Right lung (tissue), 10 donors: ENCODE measurements at places on chromosomes 3 and 15. TPM values are rescaled to one million over a fixed set of nuclear protein-coding genes. Genes with fewer than 3 reads are reported as not detected.

DNA sequence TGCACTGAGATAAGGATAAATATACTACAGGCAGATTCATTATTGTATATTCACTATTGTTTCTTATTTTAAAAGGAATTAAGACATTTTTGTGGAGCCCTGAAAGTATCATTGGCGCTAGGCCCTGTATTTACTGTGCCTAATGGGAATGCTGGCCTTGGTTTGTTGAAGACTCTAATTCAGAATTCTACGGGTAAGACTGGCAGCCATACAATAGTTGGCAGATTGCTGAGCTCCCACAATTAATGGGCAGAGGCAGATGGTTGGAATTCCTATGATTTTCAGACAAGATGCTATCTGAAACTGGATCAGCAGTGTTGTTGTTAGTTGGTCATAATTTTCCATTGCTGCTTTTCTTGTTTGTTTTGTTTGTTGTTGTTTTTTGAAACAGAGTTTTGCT lies 14.7 kb downstream of the PGBD4 start:
- DNase-seq, result no peak

DNA sequence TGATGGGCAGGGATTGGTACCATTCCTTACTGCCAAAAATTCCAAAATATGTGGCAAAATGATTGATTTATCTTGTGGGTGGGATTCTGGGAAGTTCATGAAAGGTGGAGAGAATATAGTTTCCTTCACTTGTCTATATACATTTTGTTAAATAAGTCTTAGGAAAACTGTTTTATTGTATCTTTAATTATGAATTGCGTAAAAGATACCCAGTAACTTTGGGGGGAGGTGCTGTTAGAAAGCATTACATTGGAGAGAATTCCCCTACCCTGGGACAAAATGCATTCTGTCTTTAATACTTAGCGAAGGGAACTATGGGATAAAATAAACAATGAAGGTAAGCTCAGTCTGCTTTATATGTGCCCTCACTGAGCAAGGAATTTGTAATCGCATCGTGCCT lies 4.6 kb downstream of the SETD5 start:
- DNase-seq, result no peak

DNA sequence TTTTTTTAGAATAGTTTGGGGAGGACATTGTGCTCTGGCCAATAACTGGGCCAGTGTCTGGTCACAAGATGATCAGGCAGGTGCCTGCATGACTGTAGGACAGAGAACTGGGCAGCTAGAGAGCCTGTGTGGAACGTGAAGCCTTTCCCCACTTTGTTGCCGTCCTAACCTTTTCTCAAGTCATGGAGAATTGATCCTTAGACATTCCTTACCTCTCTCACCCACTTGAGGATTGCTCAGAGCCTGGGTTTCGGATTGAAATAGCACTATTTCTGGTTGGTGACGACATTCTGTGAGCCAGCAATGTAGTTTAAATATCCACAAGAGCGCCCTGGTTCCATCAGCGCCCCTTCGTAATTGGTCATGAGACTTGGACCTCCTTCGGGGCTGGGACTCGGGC lies 138.4 kb downstream of the IGF1R start:
- no peak for DNase-seq

- no peak for DNase-seq
Measured at GRCh38 chr15:75143738-75144334, 57.8 kb upstream of the C15orf39 start.

GRCh38 chr3:124770336-124771082 lies 40.3 kb downstream of the UMPS start:
- DNase-seq, result no peak

DNA sequence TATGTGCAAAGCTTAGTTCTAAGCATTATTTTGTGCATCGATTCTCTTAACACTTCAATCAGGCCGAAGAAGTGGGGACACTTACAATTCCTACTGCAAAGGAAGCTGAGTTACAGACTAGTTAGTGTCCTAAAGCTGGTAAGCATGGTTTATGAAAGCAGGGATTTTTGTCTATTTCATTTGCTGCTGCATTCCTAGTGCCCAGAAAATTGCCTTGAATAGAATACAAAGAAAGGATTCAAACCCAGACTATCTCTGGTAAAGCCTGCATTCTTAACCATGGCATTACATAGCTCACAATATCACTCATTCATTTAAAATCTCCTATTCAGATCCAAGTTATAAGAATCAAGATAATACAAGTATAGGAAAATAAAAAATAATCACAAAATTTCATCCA lies 24.4 kb upstream of the CPOX start:
- no peak for DNase-seq

DNA sequence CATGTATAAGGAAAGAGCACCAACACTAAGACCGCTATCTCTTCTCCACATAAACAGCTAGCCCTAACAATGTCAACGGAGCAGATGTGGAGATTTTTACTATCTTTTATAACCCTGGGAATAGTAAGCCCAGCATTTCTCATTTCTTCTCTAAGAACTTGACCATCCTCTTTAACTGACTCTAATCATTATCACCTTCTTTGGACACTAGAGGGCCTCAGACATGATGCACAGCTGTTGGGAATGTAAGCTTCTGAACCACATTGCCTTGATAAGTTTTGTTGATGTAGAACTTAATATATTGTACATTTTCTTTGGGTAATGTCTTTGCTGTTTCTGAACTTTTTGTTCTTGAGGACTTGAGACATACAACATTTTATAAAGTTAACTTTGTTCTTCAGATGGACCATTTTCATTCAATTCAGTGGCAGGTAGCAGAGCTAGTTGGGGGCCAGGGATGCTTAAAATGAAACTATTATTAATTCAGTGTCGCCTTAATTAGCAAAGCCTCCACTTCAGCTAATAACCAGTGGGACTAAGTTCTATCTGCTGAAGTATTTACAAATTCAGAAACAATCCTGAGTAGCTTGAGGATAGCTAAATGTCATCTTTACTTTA lies 9.6 kb upstream of the TAGLN3 start:
- no peak for DNase-seq

DNA sequence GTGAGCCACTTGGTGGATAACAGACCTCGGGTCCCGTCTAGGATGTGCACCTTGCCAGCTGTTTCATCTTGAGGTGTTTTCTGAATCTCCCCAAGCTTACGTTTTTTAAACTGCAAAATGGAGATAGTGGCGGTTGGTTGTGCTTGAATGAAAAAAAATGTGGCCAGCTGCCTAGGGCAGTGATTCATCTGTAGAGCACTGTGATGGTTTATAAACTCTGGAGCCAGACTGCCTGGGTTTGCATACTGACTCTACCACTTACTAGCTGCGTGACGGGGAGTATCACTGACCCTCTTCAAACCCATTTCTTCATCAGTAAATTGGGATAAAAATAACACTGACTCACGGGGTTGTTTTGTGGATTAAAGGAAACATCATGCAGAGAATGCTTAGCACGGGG lies 159.1 kb downstream of the CHL1 start:
- no peak for DNase-seq

DNA sequence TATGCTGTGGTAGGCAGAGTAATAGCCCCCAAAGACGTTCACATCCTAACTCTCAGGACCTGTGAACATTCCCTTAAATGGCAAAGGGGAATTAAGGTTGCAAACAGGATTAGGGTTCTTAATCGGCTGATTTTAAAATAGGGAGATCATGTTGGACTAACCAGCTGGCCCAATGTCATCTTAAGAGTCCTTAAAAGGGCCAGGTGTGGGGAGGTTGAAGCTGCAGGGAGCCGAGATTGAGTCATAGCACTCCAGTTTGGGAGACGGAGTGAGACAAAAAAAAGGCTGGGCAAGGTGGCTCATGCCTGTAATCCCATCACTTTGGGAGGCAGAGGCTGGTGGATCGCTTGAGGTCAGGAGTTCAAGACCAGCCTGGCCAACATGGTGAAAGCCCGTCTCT lies 1.6 kb upstream of the FLNB start:
- no peak for DNase-seq

DNA sequence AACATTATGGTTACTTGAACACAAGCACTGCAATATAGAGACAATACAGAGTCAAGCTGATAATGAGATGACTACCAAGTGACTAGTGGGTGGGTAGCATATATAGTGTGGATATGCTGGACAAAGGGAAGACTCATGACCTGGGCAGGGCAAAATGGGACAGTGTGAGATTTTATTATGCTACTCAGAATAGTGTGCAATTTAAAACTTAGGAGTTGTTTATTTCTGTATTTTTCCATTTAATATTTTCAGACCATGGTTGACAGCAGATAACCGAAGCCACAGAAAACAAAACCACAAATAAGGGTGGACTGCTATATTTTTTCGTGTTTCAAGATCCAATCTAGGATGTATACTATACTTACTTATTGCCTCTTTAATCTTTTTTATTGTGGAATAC lies 19.6 kb downstream of the GALK2 start:
- DNase-seq, result no peak

DNA sequence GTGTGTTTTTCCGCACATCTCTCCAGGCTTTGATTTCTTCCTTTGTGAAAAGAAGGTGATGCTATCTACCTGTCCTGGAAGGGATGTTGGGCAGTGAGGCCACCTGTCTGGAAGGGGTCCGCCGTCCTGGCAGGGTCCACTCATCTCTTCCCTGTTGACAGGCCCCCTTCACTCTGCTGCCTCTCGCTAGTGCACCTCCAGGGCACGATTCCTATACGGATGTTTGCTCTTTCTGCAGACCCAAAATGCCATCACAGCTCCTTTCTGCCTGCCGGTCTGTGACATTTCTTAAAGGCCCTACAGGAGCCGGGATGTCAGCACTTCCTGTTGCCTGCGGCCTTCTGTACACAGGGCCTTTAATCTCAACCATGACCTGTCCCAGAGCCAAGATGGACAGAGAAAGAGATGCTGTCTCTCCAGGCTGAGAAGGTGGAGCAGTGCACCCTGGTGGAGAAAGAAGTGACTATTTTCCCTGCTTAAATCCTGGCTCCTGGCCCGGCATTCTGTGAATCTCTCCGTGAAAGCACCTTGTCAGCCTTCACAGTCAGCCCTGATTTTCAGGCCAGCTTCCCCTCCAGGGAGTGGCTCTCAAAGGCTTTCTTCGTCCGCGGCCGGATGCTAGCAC lies 7.4 kb downstream of the FAM3D start:
- no peak for DNase-seq

DNA sequence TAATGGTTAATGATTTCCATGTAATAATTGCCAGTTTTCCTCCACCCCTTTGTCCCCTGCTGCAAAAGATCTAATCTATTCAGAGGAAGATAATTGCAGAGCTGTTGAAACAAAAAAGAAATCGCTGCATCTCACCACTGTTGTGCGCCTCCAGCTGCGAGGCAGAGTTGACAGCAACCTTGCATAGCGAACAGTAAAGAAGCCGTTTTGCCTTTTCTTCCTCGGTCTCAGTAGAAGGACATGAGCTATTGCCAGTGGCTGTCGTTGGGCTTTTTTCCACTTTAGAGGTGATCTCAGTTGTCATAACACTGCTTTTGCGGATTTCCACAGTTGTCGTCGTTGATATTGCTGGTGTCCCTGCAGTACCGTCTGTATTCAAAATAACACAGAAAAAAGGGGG lies 314.2 kb downstream of the ZNF385D start:
- no peak for DNase-seq

DNA sequence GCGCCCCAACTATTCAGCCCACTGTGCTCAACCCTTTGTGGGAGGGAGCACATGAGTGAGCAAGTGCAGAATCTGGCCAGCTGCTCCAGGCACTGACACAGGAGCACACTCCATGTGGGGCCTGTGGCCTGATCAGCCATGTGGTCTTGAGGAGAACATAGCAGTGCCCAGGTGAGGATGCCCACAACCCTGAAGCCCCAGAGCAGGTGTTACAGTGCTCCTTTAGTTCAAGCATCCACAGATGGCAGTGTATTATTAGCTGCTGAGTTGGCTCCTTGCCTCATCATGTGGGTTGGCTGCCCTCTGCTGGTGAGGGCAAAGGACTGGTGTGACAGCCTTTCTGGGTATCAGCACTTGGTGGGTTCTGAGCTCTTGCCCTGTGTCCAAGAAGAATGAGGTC lies 1588.2 kb downstream of the SI start:
- no peak for DNase-seq

GRCh38 chr3:108662142-108662738 lies 72.7 kb downstream of the DZIP3 start:
- DNase-seq, result peak; percentile 74

DNA sequence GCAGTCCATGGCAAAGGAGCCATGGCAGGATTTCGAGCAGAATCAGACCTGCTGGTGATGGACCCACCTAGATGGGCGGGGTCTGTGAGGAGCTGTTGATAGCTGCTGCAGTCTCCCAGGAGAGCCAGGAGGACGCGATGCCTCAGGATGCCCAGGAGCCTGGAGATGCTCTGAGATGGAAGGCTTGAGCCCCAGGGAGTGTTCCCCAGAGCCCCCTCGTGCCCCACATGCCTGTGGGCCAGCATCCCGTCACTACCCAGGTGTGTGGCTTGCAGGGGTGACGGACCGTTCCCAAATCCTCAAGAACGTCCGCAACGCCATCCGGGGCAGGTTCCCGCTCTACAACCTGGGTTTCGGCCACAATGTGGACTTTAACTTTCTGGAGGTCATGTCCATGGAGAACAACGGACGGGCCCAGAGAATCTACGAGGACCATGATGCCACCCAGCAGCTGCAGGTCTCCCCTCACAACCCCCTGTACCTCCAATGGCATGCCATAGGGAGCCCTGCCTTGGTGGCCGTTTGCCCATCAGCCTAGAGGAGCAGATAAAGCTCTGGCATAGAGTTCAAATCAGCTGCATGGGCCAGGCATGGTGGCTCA lies 6.7 kb downstream of the ITIH1 start:
- no peak for DNase-seq

DNA sequence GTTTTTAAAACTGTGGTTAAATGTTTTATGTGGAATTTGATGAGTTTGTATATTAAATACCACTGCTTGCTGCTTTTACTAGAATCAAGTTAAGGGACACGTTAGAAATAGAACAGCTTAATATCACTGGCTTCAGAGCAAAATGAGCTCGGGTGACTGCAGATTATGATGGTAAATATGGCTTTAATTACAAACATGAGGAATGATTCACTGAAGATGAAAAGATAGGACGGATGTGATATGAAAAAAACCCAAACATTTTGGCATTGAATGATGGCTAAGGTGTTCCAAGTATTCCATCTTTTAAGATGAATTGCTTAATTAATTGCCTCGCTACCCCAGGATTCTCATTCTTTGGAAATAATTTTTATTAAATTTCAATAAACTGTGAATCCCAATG lies 33.7 kb downstream of the SLC24A1 start:
- no peak for DNase-seq

DNA sequence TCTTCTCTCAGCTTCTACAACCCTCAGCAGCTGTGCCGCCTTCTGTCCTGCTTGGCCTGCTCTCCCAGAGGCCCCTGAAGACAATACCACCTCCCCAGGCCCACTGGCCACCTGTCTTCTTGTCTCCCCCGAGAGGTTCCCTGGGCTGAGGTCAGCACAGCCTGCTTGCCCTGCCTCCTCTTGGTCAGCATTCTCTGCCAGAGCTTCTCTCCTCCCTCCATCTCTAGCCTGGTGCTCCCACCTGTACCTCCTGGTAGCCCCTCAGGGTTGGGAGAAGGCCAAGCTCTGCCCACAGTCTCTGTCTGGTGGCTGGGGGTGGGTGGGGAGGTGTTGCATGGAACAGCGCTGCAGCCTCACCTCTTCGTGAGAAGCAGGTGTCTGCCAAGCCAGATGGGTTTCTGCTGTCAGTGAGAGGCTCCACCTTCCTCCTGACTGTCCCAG lies 5.6 kb upstream of the ISLR start:
- DNase-seq, result no peak

The TMEM89 gene
- not detected for polyA plus RNA-seq

The SUCNR1 gene
- polyA plus RNA-seq, result 0.30 TPM

The ACP3 gene
- polyA plus RNA-seq, result 5.4 TPM

The LYZL4 gene
- polyA plus RNA-seq, result not detected
